GM10248 (cell line): ENCODE measurements at places on chromosomes 7 and 10.

DNA sequence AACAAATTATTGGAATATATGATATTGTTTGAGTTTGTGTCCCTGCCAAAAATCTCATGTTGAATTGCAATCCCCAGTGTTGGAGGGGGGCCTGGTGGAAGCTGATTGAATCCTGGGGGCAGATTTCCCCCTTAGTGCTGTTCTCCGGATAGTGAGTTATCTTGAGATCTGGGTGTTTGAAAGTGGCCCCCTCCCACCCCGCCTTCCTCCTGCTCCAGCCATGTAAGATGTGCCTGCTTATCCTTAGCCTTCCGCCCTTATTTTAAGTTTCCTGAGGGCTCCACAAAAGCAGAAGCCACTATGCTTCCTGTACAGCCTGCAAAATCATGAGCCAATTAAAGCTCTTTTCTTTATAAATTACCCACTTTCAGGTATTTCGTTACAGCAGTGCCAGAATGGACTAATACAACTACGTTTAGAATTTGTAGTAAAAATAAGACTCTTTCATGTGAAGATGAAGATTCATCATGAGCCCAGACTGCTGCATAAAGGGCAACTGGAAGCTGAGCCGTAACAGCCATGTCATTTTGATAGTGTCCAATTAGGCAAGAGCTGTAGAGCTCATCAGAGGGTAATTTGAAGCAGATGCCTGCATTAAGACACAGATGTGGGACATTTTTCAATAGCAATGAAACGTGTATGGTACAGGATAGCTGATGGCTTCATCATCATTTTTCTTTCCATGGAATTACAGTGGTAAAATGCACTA, 1007.2 kb downstream of the REEP3 start:
- no peak for DNase-seq

DNA sequence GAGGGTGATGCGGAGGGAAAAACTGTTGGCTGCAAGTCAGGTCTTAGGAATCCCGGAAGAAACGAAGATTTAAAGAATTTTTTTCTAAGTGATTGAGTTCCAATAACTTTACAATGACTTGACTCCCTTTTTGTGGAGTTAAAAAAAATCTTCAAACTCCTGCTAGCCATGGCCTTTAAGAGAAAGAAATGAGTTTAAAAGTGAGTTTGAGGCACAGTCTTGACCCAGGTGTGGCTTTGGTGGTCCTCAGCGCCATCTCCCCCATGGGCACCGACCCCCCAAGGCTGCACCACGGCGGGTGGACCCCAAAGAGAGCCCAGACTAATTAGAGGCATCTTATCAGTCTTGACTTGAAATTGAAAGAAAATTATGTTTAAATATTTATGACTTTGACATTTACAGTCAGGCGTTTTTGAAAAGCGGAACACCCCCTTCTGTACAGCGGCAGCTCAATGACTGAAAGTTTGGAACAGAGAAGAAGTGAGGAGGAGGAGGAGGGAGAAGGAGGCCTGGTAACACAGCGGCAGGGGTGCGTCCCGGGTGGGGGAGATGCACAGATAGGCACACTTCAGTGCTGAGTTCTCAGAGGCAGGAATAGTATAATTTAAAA, 349.6 kb downstream of the DNAJB6 start:
- DNase-seq = no peak

DNA sequence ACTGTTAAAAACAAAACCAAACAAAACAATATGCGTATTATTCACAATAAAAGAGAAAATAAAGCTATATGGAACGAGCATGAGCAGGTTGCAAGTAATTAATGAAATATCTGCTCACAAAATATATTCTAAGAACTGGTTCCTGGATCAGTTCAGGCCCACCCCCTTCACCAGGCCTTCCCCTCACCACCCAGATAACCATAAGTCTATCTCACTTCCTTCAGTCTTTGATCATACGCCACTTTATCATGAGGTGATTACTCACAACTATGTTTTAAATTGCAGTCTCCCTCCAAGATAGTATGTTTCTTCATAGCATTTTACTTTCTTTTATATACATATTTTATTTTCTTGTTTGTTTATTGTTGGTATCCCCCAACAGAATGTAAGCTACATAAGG, 263.1 kb upstream of the HGF start:
- no peak for DNase-seq

GRCh38 chr10:6364893-6365292, 162.2 kb downstream of the PFKFB3 start:
- no peak for DNase-seq

DNA sequence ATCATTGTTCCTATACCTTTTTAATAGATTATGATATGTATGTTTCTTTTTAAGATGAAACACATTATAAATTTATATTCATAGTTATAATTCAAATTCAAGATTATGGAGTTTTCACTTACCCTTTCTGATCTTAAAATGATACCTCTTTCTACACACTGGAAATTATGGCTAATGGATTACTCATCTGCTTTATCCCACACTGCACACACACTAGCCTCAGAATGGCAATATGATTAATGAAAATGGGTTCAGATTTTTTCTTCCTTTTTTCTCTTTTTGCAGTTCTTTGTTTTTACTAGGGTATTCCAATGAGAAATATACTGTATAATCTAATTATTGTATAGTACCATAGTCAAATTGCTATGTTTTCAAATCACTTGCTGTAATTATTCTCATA, 82.3 kb upstream of the FZD1 start:
- no peak for DNase-seq

DNA sequence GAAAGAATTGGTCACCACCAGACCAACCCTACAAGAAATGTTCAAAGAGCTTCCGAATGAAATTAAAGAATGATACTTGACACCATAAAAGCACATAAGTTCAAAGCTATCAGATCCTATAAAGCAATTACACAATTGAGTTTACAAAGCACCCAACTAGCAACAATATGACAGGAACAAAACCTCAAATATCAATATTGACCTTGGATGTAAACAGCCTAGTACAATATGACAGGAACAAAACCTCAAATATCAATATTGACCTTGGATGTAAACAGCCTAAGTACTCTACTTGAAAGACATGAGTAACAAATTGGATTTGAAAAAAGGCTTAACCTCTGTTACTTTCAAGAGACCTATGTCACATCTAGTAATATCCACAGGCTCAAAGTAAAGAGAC, 1201.4 kb downstream of the XPNPEP1 start:
- no peak for DNase-seq

DNA sequence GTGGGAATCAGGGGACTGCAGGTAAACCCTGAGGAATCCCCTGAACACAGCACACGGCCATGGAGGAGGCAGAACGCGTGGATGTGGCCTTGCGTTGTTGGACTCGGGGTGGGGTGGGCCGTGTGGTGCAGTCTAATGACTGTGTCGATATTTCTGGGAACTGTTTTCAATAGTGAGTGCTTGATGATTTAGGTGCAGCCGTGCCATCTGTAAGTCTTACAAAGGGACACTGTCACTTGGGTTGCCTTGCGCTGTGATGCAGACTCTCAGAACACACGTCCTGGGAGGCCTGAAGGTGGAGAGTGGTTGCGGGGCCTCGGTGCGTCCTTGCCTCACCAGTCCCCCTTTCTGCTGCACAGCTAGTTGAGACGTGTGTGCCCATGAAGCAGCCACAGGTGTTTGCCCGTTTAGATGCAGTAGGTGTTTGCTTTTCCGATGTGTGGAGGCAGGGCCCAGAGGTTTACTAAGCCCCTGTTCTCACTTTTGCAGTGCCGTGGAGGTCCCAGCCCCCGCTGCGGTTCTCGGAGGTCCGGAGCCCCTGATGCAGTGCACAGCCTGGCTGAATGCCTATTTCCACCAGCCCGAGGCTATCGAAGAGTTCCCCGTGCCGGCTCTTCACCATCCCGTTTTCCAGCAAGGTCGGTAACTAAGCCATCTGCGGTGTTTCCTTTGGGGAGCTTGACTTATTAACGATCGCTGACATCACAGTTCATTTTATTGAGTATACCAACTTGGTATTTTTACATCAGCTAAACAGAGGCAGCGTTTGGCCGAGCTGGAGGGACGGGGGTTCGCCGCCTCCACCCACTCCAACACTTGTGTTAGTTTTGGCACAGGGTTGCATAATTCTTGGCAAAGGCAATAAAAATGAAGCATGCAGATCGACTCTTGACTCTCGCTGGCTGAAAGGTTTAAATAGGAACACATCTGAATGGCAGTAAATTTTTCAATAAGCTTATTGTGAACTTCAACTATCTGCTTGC, 240.7 kb downstream of the MGMT start:
- DNase-seq = no peak

- DNase-seq = no peak
Observed at GRCh38 chr7:77413861-77414424, 2.2 kb downstream of the GSAP start.

- no peak for DNase-seq
Observed at GRCh38 chr10:51363415-51363814, 289.1 kb downstream of the PRKG1 start.

- DNase-seq = no peak
Observed at GRCh38 chr10:112855134-112855533, 94.9 kb upstream of the TCF7L2 start.
